NCI-H526 treated with DMSO at 0.1 percent for 48 hours (cell line): ENCODE measurements at places on chromosomes 11 and 22.

DNA sequence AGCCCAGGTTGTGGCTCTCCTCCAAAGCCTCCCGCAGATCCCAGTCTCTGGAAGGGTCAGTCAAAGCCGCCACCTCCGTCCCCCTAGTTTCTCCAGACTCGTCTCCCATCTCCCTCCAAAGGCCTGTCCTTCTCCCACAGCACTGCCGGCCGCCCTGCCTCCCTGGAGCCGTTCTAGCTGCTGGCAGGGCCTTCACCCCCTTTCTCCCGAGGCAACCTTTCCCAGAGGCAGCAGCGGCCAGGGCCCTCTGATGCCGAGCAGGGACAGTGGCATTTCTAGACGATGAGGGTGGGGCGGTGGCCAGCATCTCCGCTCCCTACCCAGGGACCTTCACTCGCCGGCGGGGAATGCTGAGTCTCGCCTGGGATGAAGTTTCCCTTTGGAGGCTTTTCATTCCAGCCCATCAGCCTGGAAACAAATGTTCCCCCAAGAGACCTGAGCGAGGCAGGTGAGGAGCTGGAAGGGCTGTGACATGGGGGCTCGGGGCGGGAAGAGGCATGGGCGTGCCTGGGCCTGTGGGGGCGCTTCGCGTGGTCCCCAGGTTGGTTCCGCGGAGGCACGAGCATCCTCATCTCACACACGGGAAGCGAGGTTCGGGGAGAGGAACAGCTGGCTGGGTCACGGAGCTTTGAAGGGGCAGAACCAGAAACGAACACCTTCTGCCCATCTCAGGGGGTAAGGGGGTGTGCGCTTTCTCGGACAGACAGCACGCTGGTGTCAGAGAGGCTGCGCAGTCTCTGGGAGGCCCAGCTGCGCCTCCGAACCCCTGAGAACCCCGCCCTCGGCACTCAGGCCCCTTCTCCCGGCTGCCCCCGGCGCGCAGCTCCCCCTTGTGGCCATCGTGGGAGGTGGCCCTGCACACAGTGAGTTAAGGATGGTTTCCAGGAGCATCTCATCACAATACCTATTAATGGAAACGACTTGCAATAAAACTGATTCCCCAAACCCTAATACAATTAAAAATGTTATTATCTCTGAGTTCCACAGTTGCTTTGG, 18.1 kb upstream of the KLHL35 start:
- no peak for DNase-seq

DNA sequence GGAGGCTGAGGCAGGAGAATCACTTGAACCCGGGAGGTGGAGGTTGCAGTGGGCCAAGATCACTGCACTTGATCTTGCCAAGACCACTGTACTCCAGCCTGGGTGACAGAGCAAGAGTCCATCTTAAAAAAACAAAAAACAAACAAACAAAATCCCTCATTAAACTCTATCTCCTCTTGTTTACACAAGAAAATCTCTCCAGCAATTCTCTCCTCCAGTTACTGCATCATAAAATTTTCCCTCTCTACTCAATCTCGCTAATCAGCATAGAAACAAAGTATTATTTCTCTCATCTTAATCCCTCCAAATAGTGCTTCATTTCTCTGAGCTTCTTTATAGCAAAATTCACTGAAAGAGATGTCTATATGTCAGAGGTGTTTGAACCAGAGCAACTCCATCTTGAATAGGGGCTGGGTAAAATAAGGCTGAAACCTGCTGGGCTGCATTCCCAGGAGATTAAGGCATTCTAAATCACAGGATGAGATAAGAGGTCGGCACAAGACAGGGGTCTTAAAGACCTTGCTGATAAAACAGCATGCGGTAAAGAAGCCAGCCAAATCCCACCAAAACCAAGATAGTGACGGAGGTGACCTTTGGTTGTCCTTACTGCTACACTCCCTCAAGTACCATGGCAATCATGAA, 19.8 kb downstream of the MTMR2 start:
- peak; percentile 66 for DNase-seq

GRCh38 chr11:128757235-128757711, 63.4 kb downstream of the FLI1 start:
- no peak for DNase-seq

DNA sequence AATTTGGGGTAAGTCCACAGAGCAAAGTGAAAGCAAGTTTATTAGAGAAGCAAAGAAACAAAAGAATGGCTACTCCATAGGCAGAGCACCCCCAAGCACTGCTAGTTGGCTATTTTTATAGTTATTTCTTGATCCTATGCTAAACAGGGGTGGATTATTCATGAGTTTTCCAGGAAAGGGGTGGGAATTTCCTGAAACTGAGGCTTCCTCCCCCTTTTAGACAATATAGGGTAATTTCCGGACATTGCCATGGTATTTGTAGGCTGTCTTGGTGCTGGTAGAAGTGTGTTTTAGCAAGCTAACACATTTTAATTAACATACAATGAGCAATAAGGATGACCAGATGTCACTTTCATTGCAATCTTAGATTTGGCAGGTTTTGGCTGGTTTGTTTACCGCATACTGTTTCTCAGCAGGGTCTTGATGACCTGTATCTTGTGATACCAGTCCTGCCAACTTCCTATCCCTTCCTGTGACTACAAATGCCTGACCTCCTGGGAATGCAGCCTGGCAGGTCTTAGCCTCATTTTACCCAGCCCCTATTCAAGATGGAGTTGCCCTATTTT, 937 bp upstream of the C1QTNF6 start:
- no peak for DNase-seq

DNA sequence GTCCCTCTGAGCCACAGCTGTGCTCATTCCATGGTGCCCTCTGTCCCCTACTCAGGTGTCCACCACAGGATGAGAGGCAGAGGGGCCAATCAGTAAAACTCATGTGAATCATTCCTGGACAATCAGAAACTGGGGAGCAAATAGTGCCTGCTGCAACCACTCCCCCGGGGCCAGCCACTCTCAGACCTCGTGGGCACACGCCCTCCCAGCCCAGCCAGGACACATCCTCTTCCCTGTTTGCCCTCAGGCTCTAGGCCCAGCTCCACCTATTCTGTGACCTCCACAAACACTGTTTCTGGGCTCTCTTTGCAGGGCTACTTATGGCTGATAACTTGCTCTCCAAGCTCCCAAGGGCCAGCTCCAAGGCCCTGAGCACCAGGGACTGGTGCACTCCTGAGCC, 14.0 kb upstream of the KCTD14 start:
- no peak for DNase-seq

- DNase-seq, result no peak
Measured at GRCh38 chr22:45997777-45998637, 21.0 kb upstream of the WNT7B start.

DNA sequence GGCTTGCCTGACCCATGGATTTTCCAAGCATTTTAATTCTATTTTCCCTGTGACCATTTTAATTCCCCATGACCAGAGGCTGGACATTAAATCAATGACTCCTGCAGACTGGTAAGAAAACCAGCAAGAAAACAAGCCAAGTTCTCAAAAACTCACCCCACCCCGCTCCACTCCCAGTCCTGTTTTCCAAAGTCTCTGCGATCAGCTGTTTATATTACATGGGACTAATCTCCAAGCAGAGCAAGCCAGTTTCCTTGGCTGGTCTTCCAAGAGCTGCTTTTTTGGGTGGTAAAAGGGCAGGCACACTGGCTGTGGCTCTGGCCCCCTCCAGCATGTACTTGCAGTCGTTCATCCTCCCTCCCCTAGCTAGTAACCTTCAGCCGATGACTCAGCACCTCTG, 97.9 kb downstream of the RRAS2 start:
- no peak for DNase-seq

DNA sequence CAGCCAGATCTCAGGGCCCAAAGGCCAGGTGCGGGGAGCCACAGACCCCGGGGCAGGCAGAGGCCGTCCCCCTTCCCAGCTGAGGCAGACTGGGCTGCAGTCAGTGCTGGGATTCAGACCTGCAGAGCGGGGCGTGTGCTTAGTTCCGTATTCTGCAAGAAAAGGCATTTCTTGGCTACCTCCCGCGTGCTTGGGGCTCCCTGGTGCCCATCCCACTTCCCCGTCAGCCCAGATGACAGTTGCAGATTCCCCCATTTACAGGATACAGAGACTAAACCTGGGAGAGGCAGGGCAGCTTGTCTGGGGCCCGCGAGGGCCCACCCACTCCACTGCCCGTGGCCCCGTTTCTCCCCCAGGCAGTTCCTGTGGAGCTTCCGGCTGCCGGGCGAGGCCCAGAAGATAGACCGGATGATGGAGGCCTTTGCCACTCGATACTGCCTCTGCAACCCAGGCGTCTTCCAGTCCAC, 18.3 kb downstream of the CYTH4 start:
- no peak for DNase-seq

- no peak for DNase-seq
Measured at GRCh38 chr11:59710136-59710847, 3.4 kb downstream of the OR10V1 start.

DNA sequence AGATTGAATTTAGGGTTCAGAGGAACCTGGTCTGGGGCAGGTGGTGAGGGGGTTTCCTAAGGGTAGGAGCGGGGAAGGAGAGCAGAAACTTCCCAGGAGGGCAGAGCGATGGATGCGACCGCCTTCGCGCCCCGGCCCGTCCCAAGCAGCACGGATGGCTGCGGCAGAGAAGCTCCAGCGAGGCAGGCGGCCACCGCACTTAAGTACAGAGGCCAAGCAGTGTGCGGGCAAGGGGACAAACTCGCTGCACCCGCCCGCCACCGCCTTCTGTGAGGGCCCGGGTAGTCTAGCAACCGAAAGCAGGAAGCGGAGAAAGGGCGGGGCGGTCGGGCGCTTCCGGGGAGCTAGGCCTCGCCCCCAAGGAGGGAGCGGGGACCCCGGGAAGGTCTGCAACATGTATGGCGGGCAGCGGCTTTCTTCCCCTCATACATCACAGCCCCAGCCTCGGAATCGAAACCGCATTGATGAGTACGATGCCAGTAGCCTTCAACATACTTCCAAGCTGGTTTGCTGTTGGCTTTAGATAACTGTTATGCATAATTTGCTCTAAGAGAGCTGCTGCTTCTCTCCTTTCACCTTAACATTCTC, at the start of gene AGBL2:
AGBL2 (minus strand) TSS at position 288 of the 588 bp plus-strand sequence. CDS start 719 bp downstream, outside the sequence.
- DNase-seq, result peak; percentile 44

DNA sequence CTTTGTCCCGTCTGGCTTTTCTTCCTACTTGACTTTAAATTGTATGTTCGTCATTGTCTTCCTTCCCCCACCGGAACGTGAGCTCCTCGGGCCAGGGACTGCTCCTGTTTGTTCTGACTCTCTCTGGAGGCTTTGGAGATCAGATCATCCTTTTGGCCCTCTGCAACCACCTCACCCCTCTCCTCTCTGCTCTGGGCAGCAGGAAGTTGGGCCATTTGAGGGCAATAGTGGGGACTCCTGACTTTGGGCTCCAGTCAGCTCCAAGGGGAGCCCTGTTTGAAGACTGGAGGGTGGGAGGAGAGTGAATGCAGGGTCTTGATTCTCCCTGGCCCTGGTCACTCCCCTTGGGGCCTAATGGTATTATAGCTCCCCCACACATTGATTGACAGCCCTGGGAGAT, 186.3 kb upstream of the B3GAT1 start:
- DNase-seq, result no peak

DNA sequence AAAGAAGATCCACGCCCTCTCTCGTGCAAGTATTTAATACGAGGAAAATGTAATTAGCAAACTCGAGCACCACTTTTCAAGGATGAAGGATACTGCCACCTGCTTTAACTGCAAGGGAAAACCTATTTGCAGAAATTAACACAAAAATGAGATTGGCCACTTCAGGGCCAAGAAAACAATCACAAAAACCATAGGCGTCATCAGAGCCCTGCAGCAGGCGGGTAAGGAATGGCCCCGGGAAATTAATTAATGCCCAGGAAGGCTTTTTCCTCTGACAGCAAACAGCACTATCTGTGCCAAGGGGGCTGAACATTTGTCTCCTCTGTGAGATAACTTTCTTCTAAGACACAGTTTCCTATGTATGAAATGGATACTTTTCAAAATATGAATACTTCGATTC, 255.7 kb downstream of the CTTN start:
- no peak for DNase-seq

DNA sequence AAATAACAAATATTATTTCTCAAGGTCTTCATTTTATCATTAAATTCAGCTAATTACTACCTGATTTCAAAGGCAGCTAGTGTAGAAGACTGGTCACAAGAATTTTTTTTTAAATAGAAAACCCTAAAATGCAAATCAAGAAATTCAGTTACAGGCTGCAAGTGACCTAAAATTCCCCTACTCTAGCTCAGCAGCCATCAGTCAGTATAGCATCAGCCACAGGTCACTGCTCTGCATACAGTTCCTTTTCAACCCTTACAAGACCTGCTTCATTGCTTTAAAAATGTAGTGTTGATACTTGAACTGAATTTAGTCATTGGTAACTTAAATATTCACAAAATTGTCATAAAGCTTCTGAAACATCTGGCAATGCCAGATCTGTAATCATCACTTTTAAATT, 9.5 kb upstream of the B3GNT6 start:
- no peak for DNase-seq
